ENCODE measurements at places on chromosomes 7 and 10.

- DNase-seq, result no peak
Observed at GRCh38 chr7:84181628-84182027, 13.0 kb downstream of the SEMA3A start.

DNA sequence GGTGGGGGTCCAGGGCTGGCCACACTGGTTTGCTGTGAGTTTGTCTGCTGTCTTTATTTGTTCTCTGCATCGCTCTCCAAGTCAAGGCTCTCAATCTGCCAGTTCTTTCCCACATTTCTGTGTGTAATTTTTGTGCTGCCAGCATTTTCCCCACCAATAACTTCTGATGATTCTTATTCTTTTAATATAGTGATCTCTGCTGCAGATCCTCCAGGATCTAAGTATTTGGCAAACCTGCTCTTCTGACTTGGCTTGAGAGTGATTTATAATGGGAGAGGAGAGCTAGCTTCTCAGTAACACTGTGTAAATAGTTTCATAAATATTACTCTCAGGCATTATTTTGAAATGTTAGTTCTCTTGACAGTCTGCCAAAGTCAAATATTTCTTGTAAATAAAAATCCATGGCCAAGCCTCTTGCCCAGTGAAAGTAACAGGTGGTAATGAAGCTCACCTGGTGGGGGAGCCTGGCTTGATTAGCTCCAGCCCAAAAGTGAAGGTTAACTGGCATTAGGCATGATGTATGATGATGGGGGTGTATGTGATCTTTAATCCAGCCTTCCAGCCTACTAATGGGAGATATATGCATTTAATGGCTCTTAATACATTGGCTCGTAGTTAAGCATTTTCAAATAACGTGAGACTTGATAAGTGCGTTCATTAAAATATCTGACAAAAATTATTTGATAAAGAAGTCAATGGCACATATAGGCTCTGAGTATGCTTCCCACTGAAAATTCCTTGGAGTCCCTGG lies 1055.9 kb downstream of the KCNMA1 start:
- DNase-seq, result no peak

DNA sequence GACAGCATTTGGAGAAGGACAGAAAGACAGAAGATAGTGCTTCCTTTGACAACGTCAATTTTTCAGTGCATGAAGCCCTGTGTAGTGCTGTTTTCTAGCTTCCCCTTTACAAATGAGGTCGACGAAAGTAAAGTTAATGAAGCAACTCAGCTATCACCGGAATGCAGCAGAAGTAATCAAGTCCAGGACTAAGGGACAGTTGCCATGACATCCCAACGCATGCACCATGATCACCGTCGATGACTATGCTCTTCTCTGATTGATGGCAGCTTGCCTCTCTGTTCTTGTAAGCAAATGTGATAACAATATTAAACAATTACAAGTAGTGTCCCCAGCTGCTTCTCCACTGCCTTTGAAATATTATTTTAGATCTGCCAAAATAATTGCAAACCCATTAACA lies 205.8 kb downstream of the FRMD4A start:
- no peak for DNase-seq

DNA sequence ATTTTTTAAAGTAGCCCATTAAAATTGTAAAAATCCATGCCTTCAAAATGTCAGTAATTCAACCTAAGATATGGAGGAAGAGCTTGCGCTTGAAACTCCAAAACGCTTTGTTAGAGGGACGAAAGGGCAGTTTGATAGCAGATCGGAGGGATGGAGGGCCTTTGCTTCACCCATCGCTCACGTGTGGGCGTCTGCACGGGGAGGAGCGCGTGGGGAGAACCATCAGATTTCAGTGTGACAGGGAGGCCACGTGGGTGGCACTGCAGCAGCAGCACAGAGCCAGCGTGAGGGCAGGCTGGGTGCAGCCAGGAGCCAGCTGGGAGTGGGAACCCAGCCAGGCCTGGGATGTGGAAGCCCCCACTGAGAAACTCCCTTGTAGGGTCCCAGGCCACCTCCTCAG lies 325.5 kb downstream of the PAXIP1 start:
- no peak for DNase-seq

DNA sequence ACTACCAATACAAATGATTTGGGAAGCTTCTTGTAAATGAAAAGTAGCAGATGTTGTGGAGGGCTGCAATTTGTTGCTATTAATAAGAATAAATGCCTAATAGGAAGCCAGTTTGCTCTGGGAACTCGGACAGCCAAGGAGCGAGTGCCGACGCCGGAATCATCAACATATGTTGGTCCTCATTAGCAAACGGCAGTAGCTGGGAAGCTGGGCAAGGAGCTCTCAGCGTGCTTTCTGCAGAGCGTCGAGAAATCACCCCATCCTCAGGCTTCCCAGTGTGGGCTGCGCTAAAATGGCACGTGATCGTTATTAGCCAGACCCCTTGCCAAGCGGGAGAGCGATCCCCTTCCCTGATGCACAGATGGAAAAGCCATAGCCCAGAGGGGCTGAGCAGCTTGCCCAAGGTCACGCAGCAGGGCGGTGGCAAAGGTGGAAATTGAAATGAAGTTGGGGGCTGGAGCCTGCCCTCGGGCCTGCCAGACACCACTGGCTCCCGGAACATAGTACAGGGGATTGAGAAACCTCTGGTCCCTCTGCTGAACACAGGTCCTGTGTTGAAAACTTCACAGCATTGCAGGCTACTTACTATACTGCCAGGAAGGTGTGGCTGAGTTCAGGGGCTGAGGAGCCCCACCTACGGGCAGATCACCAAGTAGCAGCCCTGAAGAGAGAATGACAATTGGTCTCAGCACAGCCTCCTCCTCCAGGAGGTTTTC lies 326.9 kb downstream of the PLXNA4 start:
- DNase-seq, result no peak

- DNase-seq, result no peak
Observed at GRCh38 chr7:55202150-55202913, 162.8 kb upstream of the LANCL2 start.

GRCh38 chr10:63236113-63236935 lies 103.2 kb downstream of the NRBF2 start:
- no peak for DNase-seq

DNA sequence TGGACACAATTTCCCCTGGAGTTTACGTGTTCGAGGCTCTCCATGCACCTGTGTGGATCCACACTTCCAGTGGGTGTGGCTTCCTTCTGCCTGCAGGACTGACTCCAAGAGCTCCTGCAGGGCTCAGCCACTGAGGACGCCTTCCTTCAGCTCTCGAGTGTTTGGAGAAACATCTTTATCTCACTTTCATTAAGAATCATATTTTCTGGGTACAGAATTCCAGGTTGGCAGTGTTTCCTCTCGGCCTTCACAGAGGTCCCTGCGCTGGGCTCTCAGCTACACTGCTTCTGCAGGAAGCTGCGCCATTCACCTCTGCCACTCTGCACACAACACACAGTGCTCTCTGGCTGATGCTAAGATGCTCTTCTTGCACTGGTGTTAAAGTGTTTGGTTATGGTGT lies 69.9 kb upstream of the NKX6-2 start:
- DNase-seq, result no peak

GRCh38 chr10:30160271-30160982 lies 101.0 kb upstream of the JCAD start:
- DNase-seq, result no peak

DNA sequence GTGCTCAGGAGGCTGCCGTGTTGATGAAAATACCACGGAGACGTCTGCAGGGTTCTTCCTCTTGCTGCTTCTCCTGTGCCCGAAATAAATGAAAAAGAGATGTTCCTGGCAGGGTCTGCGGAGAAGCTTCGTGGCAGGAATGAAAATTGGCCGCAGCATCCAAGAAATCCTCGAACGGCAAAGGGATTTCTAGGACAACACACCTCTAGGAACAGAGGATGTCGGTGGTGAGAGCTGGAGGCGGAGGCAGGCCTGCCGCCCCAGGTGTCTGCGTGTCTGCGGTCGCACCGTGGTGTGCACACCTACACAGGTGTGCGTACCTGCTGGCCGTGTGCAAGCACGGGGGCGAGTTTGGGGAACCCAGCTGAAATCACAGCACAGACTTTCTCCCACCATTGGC lies 43.4 kb downstream of the TMEM130 start:
- no peak for DNase-seq

DNA sequence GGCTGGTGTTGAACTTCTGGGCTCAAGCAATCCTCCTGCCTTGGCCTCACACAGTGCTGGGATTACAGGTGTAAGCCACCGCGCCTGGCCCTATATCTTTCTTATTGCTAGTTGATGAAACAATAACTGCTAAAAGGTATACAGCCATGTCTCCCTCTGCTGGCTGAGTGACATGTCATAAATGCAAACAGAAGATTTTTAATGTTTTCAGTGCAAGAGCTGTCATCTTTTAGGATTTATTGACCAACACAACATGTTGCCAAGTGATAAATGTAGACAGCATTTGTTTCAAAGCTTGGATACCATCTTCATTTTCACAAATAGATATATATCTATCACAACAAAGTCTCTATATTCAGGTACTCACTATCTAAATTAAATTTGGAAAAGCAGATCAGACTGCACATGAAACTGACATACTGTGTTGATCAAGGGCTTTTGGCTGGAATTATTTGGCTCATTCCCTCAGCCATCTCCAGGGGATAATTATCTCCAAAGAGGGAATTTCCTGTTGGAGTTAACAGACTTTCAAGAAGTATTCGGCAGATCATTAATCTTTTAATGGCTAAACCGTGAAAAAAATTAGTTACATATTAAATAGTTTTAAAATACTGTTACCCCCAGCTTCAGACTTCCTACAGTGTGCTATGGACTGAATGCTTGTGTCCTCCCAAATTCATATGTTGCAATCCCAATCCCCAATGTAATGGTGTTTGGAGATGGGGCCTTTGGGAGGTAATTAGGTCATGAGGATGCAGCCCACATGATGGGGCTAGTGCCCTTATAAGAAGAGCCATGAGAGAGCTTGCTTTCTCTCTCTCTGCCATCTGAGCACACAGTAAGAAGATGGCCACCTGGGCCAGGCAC lies 41.3 kb upstream of the SRPK2 start:
- no peak for DNase-seq

GRCh38 chr10:4885162-4885561 lies 59.2 kb downstream of the AKR1E2 start:
- no peak for DNase-seq

DNA sequence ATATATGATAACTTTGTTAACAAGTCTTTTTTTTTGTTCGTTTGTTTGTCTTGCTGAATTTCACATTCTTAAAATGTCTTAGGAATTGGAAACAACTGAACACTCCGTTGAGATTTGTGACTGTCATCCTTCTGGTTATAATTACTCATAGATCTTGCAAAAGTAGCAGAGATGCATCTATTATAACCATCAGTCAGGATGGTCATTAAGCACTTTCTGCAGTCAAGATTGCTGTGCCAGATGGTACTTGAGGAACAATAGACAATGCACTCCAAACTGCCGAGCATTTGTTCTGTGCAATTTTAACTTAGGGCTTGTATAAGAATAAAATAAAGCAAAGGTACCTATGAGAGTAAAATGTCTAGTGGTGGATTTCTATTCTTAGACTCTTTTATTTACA lies 710.1 kb upstream of the KCND2 start:
- DNase-seq, result no peak
